IMR-90 (cell line): ENCODE measurements at places on chromosomes 6 and 20. TPM values are rescaled to one million over a fixed set of nuclear protein-coding genes. Genes with fewer than 3 reads are reported as not detected.

- no peak for DNase-seq
Observed at GRCh38 chr6:80930376-80930775, 822.1 kb downstream of the TENT5A start.

The CYP39A1 gene
- under 0.01 TPM in 1 of 2 replicates, not detected in the other for total RNA-seq

DNA sequence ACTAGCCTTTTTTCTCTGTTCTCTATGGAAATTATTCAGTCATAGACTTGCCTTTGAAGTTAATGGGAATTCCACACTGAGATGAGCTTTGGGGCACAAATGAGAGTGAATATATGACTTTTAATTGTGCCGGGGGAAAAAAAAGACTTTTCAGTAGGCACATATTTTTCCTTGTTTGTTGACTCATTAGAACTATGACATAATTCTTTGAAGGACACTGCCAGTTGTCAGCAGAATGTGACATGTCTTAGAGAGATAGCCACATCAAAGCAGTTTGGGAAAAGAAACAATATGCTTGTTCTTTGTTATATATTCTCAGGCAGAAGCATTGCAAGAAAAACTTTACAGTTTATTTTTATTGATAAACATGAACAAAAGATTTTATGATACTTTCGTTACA lies 138.3 kb downstream of the COL9A1 start:
- DNase-seq = no peak

DNA sequence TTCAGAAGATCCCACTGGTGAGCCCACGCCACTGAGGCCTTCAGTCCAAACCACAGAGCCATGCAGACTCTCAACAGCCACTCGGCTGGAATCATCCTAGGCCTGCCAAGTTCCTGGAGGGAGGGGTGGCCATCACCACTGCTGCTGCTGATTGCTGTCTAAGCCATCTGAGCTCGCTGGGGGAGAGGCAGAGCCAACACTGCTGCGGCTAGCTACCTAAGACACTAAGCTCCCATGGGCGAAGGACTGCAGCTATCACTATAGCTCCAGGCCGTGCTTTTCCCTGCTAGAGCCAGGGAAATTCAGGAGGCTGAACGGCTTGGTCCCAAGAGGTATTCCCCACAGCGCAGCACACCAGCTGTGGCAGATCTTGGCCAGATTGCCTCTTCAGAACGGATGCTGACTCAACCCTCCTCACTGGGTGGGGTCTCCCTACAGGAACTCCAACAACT lies 73.6 kb downstream of the TBC1D32 start:
- peak; percentile 35 for DNase-seq

The MUC21 gene
- total RNA-seq = not detected in 2 replicates

DNA sequence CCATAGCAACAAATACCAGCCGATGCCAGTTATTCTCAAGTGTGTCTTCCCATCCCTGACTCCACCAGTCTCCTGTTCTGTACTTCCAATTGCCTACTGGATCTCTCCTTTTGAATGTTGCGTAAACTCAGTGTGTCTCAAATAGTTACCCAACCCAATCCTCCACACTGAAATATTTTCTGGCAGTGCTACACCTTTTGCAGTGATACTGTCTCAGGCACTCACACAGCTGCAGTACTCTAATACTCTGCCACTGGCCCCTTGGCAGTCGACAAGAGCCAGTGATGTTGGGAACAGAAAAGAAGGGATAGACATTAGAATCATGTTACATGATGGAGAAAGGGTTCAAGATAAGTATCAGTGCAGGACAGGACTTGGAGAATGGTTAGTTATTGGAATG lies 31.8 kb upstream of the FOXO3 start:
- no peak for DNase-seq

DNA sequence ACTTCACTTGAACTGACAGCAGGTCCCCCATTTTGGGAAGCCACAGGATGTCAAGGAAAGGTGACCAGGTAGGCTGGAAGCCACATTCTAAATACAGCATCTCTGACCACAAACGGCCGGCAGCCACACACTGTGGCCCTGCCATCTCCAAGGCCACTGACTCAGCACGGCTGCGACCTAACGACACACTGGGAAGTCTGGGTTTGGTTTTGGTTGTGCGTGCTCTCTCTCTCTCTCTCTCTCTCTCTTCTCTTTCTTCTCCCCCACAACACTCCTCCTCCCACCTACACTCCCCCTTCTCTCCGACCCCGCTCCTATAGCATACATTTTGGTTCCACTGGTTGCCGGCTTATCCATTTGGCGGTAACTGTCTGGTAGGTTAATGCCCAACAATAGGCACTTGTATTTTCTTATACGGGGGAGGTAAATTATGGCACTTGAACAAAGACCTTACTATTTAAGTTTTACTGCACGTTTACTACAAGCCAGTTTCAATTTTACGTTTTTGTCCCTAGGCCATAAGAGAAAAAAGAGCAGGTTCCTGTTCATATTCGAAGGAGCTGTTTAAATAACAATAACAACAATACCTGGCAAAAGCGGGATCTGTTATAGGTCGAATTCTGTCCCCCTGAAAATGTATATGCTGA lies 103.6 kb downstream of the GMDS start:
- DNase-seq = no peak

The ENPP5 gene
- total RNA-seq = under 0.01 TPM in 1 of 2 replicates, not detected in the other

The SIRPA gene
- 9.7 and 9.9 TPM in 2 replicates for total RNA-seq

- DNase-seq = peak; percentile 50
Observed at GRCh38 chr6:116969211-116969863, 92.3 kb downstream of the RFX6 start.

The MUCL3 gene
- not detected in 2 replicates for total RNA-seq

GRCh38 chr6:74269600-74269858 lies 573.5 kb downstream of the CD109 start:
- DNase-seq = peak; percentile 34

DNA sequence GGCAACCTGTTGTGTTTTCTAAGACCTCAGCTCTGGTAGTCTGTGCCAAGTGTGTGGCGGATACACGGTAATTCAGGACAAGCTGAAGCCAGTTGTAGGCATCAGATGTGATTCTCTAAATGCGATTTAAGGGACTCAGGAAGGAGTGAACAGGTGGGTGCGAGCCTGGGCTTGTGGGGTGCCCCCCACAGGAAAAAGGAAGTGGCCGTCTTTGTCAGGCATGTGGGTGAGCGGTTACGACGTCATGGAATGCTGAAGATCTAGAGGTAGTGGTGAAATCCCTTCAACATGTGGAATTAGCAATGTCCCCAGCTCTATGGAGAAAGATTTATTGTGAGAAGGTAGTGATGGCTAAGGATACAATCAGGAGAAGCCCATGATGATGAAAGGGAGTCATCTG lies 95.1 kb upstream of the EXOC2 start:
- DNase-seq = no peak

GRCh38 chr20:38132156-38132909 lies 32.7 kb downstream of the TGM2 start:
- no peak for DNase-seq

DNA sequence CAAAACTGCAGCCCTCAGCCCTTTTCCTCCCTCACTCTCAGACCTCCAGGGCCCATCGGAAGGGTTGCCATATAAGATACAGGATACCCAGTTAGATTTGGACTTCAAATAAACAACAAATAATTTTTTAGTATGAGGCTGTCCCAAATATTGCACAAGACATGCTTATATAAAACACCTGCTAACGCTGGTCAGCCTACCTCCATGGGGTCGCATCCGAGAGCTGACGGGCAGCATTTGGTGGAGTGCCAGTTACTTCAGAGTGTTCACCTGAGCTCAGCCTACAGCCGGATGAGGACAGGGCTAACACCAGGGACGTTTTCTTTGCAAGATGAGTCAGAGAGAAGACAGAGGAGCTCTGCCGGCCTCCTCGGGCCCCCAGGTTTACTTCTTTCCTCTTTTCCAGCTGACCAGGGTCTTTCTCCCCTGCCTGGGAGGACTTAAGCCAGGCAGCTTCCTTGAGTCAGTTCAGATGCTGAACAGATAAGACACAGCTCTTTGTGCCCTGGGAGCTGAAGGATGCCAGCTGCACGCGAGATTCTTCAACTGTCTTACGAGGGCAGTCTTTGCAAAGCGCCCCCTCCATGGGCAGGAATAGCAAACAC lies 141.2 kb upstream of the KCNG1 start:
- DNase-seq = no peak

- DNase-seq = no peak
Observed at GRCh38 chr6:33431880-33432541, 12.1 kb downstream of the SYNGAP1 start.
